OCI-LY7 (cell line): ENCODE measurements at places on chromosomes 16 and 17.

DNA sequence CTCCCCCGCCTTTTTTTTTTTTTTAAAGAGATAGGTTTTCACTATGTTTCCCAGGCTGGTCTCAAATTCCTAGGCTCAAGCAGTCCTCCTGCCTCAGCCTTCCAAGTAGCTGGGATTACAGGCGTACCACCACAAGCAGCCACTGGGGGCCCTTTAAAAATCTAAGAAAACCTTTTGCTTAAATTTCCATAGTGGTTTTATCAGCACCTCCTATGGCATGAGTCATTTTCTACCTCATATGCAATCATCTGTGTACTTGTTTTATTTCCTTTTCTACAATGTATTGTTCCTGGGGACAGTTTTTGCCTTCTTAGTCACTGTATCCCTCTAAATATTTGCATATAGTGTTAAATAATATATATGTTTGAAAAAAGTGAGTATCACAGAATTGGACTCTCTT is 29.2 kb downstream of the GNA13 start:
- no peak for DNase-seq

- DNase-seq = no peak
Observed at GRCh38 chr17:36813957-36814563, 123.2 kb upstream of the LHX1 start.

GRCh38 chr17:77451245-77451893 is 310.6 kb downstream of the SEC14L1 start:
- peak; percentile 84 for DNase-seq

DNA sequence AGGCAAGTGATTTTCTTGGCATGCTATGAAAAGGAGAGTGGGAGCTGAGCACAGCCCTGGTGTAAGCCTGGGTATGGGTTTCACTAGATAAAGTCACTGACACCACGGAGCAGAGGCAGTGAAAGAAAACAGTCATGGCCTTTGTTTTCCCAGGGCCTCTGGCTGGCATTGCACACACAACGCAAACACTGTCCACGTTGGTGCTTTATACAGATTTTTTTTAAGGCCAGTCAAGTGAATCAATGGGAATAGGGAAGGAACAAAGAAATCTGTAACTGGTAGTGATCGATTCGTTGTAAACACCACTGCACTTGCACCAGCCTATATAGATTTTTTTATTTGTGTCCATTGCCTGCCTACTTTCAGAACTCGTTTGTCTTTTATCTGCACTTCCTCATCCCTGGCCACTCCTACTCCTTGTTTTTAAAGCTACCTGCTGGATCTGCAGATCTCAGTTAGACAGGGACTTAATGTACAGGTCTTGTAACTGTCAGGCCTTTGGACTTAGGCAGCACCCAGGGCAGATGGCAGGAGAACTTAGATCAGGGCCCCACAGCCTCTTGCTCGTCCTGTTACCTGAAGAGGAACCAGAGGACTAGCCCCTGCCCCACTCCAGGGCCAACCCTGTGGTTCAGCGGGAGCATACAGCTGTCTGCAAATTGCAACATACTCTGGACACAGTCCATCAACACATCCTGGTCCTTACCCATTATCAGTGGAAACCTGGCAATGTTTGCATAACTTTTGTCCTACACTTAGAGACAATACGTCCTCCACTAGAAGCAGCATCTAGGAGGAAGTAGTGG is 10.6 kb upstream of the TMIGD1 start:
- DNase-seq = no peak

DNA sequence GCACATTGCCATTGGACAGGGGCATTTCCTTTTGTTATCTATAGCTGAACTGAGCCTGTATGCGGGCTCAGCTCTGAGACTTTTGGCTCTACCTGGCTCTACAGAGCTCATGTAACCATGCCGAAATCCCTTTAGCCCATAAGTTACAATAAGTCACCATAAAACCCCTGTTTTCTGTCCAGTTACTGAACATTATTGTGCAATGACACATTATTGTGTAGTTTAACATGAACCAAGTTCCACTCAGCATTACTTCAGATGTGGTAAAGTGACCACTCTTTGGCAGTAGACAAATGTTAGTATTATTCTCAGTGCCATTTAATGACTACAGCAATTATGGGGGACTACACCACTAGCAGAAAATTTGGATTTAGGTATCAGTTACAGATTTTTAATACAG is 65.4 kb upstream of the RASL10B start:
- no peak for DNase-seq

DNA sequence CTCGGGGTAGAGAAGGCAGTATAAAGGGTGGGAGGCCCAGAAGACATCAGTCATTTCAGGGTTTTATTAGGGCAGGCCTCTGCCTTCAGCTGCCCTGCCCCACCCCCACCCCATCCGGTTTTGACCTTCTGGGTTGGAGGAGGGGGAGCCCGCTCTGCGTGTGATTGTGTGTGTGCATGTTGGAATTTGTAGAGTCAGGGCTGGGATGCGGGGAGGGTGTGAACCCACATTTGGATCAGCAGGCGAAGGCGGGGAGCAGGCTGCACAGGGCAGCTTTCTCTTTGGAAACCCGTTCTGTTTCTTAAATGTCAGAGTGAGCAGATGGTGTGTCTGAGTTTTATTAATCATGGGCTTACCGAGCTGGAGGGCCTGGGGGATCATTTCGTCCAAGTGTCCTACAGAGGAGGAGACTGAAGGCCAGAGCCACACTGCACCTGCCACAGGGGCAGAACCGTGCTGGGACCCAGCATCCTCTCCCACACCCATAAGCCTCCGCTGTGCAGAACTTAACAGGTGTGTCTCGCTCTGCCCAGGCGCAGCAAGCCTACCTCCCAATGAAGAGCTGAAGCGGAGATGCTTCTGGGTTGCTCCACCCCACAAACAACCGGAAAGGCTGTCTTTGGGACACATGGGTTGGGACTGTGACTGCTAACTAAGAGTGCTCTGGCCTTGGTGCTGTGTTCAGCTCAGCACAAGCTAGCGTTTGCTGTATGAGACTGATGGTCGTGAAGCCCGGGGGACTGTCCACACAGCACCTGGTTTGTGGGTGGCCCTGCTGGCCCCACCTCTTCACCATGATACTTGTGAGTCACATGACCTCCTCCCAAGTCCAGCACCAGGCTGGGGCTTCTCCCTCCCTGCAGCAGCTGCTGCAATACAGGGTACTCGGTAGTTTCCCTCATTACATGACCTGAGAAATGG is 70.9 kb upstream of the GSE1 start:
- DNase-seq = no peak

GRCh38 chr16:3020247-3020603 is at the start of gene TNFRSF12A:
TSS of gene TNFRSF12A (plus strand) at chr16:3020368. CDS start at chr16:3020398, 30 bp downstream.
- peak; percentile 84 for DNase-seq

DNA sequence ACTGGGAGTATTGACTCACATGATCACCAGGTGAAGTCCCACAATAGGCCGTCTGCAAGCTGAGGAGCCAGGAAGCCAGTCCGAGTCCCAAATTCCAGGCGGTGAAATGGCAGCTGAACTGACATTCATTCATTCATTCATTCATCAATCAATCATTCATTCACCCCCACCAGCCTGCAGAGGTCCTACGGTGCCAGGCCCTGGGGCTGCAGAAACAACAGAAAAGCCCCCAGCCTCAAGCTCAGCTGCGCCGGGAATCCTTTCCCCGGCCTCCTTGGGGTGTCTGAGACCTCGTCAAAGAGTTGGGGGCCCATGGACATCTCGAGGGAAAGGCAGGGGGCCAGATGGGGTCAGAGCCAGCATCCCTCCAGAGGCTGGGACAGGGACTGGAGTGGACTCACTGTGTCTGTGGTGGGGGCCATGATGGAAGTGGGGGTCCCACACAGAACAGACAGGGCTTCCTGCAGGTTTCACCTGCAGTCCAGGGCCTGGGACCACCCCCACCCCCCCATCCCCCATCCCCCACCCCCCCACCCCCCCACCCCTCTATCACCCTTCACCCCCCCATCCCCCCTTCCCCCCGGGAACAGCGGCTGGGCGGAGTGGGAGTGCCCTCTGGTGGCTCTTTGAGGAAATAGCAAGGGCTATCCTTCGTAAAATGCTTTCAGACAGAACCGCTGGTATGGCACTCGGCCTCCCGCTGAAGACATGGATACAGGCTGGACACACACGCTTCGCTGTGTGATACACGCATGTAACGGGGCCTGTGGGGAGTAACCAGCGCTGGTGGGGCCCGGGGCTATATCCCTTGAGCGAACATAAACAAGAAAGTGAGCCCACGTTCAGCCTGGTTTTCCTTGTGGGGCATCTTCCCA is 8.5 kb upstream of the ZC3H18 start:
- peak; percentile 62 for DNase-seq

DNA sequence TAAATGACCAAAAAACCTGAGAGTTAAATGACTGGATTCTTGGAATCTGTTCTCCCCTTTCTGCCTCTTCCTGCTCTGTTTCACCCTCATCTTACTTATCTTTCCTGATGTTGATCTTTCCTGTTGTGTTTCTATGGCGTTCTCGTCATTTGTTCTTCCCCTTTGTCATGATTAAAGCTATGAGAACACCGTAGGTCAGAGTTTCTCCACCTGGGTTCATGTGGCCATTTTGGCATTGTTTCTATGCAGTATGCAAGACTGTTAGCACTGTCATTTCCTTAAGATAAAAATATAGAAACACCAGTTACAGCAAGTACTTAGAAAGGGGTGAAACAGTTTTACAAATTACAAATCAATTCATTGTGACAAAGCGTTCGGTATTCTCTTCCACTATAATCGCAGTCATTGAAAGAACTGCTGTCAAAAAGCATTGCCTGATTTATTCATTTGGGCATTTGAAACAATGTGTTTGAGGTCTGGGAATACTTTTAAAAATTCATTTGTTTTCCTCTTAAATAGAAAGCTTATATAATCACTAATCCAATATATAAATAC is 166.0 kb downstream of the PHKB start:
- DNase-seq = no peak

DNA sequence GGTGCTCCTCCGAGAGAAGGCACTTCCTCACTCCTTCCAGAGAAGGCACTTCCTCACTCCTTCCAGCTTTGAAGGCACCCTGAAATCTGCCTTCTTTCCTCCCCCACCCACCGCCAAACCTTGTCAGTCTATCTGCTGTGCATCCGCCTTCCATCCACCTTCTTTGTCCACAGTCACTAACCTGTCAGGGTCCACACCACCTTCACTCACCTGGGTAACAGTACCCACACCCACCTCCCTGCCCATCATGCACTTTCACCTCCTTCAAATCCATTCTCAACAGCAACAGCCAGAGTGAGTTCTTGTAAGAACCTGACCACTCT is 5.2 kb downstream of the CCDC102A start:
- no peak for DNase-seq

DNA sequence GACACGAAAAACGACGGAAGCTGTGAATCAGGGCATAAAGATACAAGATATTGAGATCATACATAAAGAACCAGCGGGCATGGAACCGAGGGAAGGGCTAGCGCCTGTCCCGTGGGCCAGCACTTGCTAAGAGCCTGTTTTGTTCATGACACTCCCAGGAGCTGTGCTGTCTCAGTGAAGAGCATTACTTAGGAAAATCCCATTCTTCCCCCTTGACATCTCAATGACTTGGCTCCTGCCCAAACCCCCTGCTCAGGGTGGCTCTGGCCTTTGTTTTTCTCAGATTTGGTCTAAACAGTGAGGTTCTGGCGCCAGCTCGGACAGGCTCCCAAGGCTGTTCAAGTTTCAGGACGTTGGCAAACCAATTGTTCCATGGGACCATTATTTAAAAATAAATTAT is 79.1 kb upstream of the SEC14L1 start:
- no peak for DNase-seq

DNA sequence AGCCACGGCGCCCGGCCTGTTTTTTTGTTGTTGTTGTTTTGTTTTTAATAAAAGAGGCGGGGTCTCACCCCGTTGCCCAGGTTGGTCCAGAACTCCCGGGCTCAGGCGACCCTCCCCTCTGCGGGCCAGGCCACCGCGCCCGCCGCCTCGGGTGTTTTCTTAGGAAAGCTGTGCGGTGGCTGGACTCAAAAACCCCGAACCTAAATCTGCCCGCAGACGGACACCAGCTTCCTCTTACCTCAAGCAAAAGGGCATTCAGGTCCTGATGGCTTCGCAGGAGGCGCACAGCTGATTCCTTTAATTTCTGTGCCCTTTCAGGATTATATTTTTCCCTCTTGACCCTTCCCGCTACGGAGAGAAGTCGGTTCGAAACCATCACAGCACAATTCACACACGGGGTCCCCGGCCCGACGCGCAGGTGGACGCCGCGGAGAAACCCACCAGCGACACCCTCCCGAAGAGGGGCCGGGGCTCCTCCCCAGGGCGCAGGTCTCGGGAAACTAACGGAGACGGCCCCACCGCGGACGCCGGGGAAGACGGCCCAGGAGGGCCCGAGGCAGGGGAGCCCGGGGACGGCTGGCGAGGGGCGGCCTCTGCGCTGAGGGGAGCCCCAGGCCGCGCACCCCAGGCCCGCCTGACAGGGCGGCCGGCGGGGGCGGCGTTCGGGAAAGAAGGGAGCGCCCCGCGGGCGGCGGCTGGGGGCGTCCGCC is 653 bp downstream of the FANCA start:
- peak; percentile 54 for DNase-seq

DNA sequence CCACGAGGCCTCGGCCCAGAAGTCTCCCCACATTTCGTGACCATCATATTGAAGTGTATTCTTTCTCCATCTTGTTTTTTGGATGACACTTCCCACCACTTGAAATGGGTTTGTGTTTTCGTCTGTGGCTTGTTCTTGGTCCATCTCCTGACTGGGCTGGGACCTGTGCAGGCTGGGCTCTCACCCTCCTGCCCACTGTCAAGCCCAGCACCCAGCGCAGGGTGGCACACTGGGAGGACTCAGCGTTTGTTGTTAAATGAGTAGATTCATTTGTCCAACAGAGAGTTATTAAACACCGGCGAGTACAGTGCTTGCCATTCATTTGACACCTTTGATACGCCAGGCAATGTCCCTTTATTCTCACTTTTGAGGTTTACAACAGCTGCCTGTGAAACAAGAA is 22.6 kb downstream of the NT5M start:
- no peak for DNase-seq

DNA sequence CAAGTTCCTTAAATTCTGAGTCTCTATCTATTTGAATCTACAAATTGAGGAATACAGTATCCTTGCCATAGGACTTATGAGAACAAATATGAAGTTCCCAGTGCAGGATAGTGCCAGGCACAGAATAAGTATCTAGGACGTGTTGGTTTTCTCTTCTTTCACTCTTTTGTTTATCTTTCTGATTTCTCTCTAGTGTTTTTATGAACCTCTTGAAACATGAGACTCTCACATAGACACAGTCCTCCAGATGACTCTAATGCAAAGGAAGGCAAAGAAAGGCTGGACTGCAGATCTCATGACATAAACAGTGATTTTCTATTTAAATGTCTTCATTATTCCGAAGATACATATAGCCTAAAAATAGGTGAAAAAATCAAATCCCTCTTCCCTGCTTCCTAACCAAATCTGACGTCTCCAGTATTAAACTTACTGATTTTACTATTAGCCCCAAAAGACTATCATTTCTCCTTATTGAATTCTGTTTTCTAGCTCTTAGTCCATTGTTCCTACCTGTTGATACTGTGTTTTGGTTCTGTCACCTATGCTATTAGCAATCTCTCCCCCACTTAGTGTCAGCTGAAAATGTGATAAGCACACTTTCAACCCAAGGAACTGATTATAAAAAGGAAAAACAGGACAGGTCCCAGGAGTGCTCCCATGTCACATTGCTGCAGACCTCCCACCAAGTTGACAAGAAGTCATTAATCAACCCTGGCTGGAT is 24.9 kb upstream of the ADAMTS18 start:
- DNase-seq = no peak

- DNase-seq = no peak
Observed at GRCh38 chr16:56779906-56780305, 50.0 kb downstream of the NUP93 start.

- DNase-seq = no peak
Observed at GRCh38 chr16:65737831-65738230, 616.0 kb upstream of the CDH11 start.
